NCI-H524 (cell line): ENCODE measurements at places on chromosomes 7 and 10.

GRCh38 chr7:26900251-26900650 is 35.9 kb upstream of the SKAP2 start:
- peak; percentile 8 for DNase-seq

DNA sequence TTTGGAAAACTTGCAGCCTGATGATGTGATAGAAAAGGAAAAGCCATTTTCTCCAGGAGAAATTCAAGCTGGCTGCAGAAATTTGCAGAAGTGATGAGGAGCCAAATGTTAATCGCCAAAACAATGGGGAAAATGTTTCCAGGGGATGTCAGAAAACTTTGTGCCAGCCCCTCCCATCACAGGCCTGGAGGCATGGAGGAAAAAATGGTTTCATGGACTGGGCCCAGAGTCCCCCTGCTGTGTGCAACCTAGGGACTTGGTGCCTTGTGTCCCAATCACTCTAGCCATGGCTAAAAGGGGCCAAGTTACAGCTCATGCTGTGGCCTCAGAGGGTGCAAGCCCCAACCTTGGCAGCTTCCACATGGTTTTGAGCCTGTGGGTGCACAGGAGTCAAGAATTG is 41.0 kb downstream of the ADD3 start:
- no peak for DNase-seq

DNA sequence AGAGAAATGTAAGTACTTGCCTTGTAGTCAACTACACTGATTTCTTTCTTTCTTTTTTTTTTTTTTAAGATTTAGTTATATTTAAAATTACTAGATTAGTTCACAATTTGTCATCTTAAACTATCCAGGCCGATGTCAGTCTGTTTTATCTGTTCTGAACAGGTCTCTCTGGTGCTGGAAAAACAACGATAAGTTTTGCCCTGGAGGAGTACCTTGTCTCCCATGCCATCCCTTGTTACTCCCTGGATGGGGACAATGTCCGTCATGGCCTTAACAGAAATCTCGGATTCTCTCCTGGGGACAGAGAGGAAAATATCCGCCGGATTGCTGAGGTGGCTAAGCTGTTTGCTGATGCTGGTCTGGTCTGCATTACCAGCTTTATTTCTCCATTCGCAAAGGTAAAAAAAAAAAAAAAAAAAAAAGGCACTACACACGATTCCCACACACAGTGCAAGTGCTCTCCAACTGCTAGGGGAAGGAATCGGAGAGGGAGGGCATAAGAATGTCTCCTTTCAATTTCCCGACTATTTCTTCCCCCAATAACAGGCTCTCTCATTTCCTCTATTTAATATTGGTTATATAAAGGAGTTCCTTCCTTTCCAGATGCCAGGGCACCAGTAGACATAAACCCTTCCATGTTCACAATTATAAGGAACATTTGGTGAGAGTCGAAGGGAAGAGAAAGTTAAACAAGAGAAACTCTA is 53.4 kb downstream of the PAPSS2 start:
- no peak for DNase-seq

- DNase-seq, result no peak
Observed at GRCh38 chr7:160958-161725, 31.2 kb upstream of the FAM20C start.

- DNase-seq, result no peak
Observed at GRCh38 chr7:135178364-135178763, 7.9 kb upstream of the CYREN start.

GRCh38 chr10:31028081-31028480 is 3.6 kb downstream of the ZNF438 start:
- DNase-seq, result no peak

DNA sequence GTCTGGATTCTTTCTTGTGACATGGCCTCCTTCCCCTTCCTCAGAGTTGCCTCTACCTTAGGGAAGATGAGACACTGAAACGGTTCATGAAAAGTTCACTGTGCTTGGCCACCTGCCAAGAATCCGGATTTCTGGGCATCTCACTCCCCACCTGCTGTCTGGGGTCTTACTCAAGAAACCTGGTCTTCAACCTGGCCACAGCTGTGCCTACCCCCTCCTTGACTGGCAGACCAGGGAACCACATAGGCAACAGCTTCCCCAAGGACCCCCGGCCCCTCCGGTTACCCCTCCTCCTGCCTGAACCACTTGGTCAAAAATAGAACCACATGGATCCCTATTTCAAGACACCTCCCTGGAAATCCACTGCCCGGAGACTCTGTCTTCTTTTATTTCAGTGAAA is 58.7 kb upstream of the NANOS1 start:
- peak; percentile 65 for DNase-seq

GRCh38 chr7:7517754-7518153 is 17.9 kb downstream of the COL28A1 start:
- no peak for DNase-seq

- no peak for DNase-seq
Observed at GRCh38 chr10:44470784-44471183, 85.9 kb upstream of the CXCL12 start.

DNA sequence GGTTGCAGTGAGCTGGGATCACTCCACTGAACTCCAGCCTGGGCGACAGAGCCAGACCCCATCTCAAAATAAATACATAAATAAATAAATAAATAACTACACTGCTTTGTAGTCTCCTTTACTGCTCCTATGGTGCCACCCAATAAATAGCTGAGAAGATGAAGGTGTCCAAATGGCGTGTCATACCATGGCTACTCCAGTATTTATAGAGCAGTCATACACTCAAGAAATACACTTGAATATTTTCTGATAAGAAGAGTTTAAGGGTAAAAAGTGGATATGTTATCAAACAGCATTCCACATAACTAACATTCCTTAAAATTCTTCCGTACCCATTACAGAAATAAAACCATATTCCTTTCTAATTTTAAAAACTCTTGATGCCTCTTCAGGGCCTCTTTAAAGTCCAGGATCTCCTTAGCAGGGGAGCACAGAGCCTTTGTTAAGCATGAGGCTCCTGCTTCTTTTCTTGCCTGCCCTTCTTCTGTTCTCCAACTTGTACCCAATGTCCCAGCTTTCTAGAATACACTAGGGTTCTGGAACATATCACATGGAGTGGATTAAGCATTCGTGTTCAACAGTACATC is 7.9 kb upstream of the SAR1A start:
- DNase-seq, result no peak

- DNase-seq, result no peak
Observed at GRCh38 chr7:44068054-44068453, 2.7 kb upstream of the PGAM2 start.

GRCh38 chr7:19715499-19715898 is 6.7 kb upstream of the POLR1F start:
- no peak for DNase-seq

GRCh38 chr10:23643111-23643780 is 204.4 kb downstream of the OTUD1 start:
- DNase-seq, result no peak

- no peak for DNase-seq
Observed at GRCh38 chr10:33783078-33783477, 448.6 kb upstream of the NRP1 start.

DNA sequence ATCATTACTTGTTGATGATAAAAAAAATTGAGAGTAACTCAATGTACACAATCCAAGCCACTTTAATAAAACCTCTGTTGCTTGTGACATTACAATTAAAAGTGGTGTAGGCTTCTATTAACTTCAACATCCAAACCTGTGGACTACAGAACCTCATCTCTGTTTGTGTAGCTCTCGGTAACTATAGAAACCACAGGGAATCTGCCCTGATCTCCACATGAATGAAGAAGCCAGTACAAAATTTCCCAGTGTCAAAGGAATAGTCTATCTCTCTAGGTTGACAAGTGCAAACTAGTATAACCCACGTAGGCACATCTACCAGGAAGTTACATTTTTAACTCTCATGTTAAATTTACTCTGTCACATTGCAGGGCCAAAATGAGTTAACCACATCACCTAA is 204.3 kb downstream of the CHCHD3 start:
- DNase-seq, result no peak

- no peak for DNase-seq
Observed at GRCh38 chr10:22453320-22453719, 108.0 kb downstream of the SPAG6 start.

GRCh38 chr10:125111118-125111727 is 49.1 kb downstream of the CTBP2 start:
- DNase-seq, result no peak

- DNase-seq, result no peak
Observed at GRCh38 chr10:23512355-23513058, 73.6 kb downstream of the OTUD1 start.

- DNase-seq, result no peak
Observed at GRCh38 chr7:139099172-139099947, 10.2 kb downstream of the ZC3HAV1 start.

GRCh38 chr10:46298477-46299285 is 11.9 kb downstream of the ANTXRL start:
- DNase-seq, result no peak
